ENCODE measurements at places on chromosomes 5 and 9.

DNA sequence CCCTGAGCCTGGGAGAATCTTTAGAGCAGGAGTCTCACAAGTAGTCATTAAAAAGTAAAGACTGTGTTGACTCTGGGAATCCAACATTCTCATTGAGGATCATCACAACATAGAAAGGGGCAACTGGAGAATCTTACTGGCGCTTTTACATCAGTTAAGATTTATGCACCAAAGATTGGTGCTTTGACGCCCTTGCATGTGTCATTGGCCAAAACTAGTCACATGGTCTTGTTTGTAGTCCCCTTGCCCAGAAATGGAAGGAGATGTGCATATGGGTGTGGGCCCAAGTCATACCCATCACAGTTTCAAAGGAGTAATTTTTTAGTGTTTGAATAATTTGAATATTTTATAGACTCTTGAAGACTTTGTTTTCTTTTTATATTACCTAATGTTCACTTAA is 228.2 kb downstream of the PRR16 start:
- no peak for DNase-seq

GRCh38 chr5:147675168-147675567 is 107.4 kb downstream of the JAKMIP2 start:
- no peak for DNase-seq

DNA sequence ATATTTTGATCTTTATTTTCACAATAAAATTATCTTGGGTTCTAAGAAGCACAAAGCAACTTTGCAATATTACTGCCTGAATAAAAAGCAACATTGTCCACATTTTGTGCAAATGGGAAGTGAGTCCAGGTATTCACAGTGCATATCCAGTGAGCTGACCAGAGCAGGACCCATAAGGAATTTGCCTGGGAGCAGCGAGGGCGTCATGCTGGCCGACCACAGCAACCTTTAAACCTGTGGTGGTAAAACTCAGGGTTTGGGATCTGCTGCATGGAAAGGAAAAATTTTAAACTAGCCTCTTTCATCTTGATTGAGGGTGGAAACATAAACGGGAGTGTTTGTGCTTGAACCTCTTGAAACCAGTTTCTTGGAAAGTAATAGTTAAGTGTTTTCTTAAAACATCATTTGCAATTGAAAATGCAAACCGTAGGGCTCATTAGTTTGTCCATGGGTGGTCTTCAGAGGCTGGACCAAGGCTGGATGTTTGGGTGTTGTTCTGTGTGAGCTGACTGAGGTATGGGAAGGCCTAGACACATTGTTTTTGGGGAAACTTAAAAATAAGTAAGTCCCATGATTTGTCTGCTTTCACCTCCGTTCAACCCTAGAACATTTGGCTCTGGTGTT is 85.0 kb upstream of the ANKH start:
- no peak for DNase-seq

DNA sequence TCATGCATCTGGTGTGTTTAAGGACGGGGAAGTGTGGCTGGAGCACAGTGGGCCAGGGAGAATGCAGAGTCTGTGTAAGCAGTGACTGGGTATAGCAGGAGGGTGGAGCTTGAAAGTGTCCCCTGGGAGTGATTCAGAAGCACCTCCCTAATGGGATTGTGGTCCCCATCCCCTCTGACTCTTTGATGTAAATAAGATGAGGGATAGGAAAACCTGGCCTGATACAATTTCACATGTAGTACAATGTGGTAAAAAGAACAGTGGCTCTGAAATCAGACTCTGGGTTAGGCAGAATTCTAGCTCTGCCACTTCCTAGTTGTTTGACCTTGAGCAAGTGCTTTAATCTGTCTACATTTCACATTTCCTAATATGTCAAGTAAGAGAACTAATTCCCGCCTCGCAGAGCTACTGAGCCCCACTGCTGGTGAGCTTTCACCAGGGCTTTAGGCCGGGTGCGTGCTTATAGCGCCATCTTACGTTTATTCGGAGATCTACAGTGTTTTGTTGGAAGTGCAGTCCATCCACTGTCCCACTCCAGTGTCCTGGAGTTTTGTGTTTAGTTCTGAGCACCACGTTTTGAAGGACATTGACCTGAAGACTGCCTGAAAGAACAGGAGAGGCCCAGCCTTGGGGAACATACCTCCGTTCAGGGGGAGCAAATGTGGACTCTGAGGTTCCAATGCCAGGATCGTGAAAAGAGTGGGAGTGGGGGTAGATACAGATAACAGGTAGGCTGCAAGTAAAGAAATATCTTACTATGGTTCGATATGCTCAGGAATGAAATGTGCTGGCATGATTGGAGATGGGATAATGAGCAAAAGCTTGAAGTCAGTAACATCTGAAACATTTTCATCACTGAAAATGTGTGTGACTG is 51.2 kb upstream of the TESK1 start:
- DNase-seq, result peak; percentile 45

DNA sequence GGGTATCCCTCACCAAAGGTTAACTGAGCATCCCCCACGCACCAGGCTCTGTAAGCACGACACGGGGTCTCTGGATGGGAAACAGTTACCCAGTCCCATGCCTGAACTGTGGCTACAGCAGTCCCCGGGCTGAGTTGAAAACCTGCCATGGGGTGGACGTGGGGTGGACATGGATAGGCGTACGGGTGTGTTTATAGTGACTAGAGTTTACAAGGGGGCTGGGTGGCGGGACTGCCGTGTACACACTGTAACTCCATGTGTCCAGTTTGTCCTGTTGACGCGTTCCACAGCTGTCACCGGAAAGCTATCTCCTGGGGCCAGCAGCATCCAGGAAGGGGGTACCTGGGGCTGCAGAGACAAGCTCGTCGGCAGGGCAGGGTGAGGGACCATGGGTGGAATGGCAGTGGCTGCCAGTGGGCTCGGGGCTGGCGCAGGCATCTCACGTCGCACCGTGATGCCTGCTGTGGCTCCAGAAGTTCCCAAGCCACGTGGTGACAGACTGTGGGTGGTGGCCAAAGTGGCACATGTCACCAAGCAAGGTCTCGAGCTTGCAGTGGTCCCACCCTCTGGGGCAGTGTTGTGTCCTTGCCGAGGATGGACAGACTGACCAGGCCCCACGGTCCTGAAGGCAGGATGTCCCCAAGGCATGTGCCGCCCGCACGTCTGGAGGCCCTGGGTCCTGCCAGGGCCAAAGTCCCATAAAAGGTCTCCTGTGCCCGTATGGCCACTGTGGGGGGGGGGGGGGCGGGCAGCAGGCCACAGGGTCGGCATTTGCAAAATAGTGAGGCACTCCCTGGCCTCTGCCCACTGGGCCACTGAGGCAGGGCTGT is 29.3 kb upstream of the RNF130 start:
- DNase-seq, result no peak

- no peak for DNase-seq
Observed at GRCh38 chr9:134728801-134729495, 87.3 kb downstream of the COL5A1 start.

DNA sequence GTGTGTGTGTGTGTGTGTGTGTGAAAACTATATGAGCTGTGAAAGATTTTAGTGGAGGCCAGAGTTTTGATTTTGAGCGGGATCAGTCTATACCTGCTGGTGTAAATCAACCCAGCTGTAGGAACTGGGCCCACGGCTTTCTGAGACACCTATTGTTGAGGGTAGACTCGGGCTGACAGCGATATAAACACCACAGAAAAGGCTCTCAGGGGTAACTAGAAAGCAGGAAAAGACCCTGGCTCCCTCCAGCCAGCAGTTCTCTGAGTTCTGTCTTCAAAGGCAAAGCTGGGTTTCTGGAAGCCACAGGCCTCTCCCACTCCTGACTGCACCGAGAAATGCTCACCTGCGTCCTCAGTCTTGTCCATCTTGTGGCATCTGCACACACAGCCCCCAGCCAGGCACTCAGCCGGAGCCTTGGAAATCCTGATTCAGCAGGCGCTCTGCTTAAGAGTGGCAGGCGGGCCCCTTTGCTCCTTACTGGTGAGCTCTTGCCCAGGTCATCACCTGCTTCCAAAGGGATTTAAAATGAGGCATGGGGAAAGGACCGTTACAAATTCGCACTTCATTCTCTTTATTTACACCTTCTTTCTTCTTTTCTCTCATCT is 223.3 kb downstream of the NDUFS4 start:
- no peak for DNase-seq
